ENCODE measurements at places on chromosomes 5 and 9. TPM values are rescaled to one million over a fixed set of nuclear protein-coding genes. Genes with fewer than 3 reads are reported as not detected.

Gene CENPK
- total RNA-seq: 12.7 TPM

Gene OLFML2A
- under 0.01 TPM for total RNA-seq

Gene PDLIM4
- total RNA-seq: 13.7 TPM

Gene INSYN2B
- not detected for total RNA-seq

Gene IFNK
- total RNA-seq: not detected

Gene OR13C8
- not detected for total RNA-seq

Gene ZFP2
- 1.0 TPM for total RNA-seq

Gene SLC34A3
- not detected for total RNA-seq

Gene DCP2
- total RNA-seq: 26.9 TPM

Gene SLC6A18
- total RNA-seq: not detected

Gene GLDC
- 47.7 TPM for total RNA-seq

Gene F12
- 1.1 TPM for total RNA-seq

Gene PTGS1
- under 0.01 TPM for total RNA-seq

Gene C5orf34
- total RNA-seq: 6.5 TPM

Gene OBP2B
- total RNA-seq: not detected

Gene CYSRT1
- total RNA-seq: 0.67 TPM

Gene S100Z
- total RNA-seq: not detected

Gene UBAC1
- total RNA-seq: 34.6 TPM

Gene RXRA
- total RNA-seq: 16.5 TPM

Gene ZNF169
- 5.2 TPM for total RNA-seq

Gene RELL2
- 7.3 TPM for total RNA-seq

Gene HTR1A
- not detected for total RNA-seq

Gene GNPDA1
- total RNA-seq: 159 TPM

Gene ISL1
- not detected for total RNA-seq

Gene SCGB3A1
- not detected for total RNA-seq

Gene PHYKPL
- 16.9 TPM for total RNA-seq

Gene LCN12
- not detected for total RNA-seq

Gene CNTFR
- not detected for total RNA-seq

Gene SLC27A6
- not detected for total RNA-seq

Gene PLPP7
- total RNA-seq: 6.3 TPM

Gene TMEM232
- 1.7 TPM for total RNA-seq

Gene PHYHD1
- 4.7 TPM for total RNA-seq

Gene PCDHGA11
- 4.8 TPM for total RNA-seq

Gene PRLR
- total RNA-seq: under 0.01 TPM

Gene CCDC192
- total RNA-seq: not detected

Gene SMC2
- 23.0 TPM for total RNA-seq

Gene SLCO4C1
- total RNA-seq: under 0.01 TPM

Gene COL15A1
- 0.46 TPM for total RNA-seq

Gene PCDHA9
- total RNA-seq: under 0.01 TPM

Gene PCDHGA1
- under 0.01 TPM for total RNA-seq

Gene ZNF367
- 14.3 TPM for total RNA-seq

Gene PHF24
- 4.4 TPM for total RNA-seq

Gene SEC16A
- total RNA-seq: 26.6 TPM

Gene SEC24A
- 26.9 TPM for total RNA-seq

Gene FAM240B
- not detected for total RNA-seq

Gene TMEM252
- total RNA-seq: not detected

Gene FOXI1
- total RNA-seq: not detected

Gene RAI14
- 117 TPM for total RNA-seq

Gene NDUFS6
- 27.9 TPM for total RNA-seq

Gene ANKRD20A1
- total RNA-seq: not detected

Gene ZNF366
- total RNA-seq: 0.33 TPM

Gene LAMC3
- 1.1 TPM for total RNA-seq

Gene FBXW5
- 186 TPM for total RNA-seq

Gene ROR2
- not detected for total RNA-seq

Gene PCA3
- total RNA-seq: 0.15 TPM

Gene NRARP
- under 0.01 TPM for total RNA-seq

Gene BNC2
- 67.4 TPM for total RNA-seq

Data from melanocyte of skin (primary cell).